Lung (tissue), 17 donors: ENCODE measurements at places on chromosomes 11 and 22.

DNA sequence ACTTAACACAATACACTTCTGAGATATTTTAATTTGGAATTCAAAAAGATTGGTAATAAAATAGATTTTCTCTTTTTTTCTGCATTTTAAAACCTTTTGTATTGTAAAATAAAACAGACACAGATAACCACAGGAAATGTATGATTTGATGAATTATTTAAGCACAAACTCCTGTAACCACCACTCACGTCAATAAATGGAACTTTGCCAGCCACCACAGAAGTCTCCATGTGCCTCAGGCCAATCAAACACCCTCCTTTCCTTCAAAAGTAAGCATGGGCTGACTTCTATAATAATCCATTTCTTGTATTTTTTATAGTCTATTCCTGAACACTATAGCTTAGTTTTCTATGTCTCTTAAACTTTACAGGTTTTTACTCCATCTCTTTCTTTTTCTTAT is 721.7 kb downstream of the DLG2 start:
- DNase-seq: no peak

DNA sequence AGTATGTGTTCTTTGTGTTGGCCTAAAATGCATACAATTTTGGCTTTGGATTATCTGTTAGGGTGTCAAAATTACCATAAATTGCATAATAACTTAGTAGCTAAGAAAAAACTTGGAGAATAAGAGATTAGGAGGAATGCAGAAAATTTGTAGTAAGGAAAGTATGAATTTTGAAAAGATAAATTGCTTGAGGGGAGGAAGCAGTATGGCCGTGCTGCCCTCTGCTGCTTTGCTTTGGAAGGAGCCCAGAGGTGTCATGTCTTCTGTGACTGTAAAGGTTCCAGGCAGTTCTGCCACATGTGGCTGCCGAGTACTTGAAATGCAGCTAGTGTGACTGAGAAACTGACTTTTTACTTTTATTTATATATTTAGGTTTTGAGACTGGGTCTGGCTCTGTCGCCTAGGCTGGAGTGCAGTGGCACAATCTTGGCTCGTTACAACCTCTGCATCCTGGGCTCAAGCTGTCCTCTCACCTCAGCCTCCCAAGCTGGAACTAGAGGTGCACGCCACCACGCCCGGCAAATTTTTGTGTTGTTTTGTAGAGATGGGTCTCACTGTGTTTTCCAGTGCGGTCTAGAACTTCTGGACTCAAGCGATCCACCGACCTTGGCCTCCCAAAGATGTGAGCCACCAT is 1.8 kb downstream of the ADSL start:
- DNase-seq: peak; percentile 71

DNA sequence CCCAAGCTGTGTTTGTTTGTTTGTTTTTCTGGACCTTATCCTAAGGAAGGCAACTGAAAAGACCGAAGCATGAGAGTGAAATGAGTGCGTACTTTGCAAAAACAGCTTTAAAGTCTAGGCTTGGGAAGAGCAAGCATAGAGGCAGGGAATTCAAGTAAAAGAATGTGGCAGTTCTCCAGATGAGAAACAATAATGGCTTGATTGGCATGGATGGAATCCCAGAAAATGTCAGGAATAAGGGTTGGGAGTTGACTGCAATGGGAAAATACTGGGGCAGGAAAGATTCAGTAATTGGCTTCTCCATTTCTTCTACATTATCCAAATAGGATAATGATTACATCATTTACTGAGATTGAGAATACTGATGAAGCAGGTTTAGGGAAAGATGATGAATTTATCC is 17.5 kb downstream of the SAAL1 start:
- no peak for DNase-seq

DNA sequence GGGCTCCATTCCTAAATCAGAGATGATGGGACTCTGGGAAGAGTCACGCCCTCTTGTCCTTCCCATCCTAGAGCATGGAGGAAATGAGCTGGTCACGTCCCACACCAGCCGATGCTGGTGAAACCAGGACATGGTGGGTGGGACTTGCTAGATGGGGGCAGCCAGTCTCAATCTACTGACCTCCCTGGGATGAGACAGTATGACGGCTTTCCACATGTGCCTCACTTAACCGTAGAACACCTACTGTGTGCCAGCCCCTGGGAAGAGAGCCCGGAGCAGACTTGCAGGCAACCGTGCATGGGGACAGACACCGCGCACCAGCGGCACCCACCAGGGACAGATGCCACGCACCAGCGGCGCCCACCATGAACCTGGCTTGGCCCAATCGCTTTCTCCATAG is 3.8 kb downstream of the OSBPL5 start:
- no peak for DNase-seq

DNA sequence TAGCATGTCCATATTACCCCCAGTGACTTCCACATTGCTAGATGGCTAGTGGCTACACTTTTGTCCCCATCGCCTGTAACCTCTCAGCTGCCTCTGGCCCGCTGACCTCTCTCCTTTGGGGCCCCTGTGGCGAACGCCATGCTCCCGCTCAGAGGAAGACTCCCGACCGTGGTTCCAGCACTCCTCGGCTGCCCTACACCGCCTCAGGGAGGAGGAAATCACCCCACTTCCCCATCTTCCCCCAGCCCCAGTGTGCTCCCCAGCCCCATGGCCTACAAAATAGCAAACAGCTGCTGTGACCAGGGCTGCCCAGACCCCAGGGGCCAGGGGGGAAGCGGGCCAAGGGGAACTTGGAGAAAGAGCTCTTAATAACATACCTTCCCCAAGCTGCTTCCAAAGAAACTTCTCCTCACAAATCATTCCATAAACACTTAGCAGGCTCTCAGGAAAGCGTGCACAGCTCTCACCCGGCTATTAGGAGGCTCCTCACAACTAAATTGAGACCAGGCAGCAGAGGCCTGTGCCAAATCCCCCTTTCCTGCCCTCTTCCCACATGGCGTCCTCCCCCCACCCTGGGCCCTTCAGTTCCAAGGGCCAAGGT is 63.5 kb upstream of the WNT11 start:
- DNase-seq: peak; percentile 89

DNA sequence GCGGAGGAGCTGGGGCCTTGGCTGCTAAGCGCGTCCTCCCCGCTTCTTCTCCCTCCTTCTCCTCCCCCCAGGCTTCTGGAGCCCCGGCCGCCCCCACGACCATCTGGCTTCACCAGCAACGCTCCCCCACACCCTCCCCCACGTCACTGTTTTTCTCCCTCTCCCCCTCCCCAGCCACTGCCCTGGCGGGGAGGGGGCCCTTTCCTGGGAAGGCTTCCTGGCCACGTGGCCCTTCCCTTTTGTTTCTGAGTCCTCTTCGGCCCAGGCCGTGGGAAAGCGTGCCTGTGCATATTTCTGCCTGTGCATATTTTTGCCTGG is 27.7 kb downstream of the RTN4R start:
- peak; percentile 91 for DNase-seq

GRCh38 chr11:23288003-23288783 is 427.9 kb upstream of the CCDC179 start:
- no peak for DNase-seq

GRCh38 chr11:1879941-1880720 is 11.6 kb downstream of the PRR33 start:
- no peak for DNase-seq

DNA sequence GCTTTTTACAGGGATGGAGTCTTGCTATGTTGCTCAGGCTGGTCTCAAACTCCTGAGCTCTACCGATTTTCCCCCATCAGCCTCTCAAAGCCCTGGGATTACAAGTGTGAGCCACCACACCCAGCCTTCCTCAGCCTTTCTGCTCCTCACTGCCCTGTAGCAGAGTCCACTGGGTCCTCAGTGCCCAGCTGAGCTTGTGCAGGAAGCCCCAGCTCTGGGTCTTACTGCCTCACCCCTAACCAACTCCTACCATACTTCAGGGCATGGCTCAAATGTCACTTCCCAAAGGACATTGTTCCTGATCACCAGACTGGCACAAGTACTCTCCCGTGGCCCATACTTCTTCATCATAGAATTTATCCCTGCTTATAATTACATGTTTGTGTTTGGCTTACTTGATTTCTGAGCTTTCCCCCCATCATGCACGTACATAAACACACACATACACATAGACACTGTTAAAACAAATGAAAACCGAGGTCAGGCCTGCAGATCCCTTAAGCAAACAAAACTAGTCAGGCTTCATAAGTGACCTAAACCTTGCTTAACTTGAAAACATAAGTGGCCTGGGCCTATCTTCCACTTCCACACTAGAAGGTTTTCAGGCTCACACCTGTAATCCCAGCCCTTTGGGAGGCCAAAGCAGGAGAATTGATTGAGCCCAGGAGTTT is 14.0 kb upstream of the SLC43A3 start:
- no peak for DNase-seq

GRCh38 chr11:83115551-83115950 is 41.4 kb upstream of the PCF11 start:
- peak; percentile 41 for DNase-seq

DNA sequence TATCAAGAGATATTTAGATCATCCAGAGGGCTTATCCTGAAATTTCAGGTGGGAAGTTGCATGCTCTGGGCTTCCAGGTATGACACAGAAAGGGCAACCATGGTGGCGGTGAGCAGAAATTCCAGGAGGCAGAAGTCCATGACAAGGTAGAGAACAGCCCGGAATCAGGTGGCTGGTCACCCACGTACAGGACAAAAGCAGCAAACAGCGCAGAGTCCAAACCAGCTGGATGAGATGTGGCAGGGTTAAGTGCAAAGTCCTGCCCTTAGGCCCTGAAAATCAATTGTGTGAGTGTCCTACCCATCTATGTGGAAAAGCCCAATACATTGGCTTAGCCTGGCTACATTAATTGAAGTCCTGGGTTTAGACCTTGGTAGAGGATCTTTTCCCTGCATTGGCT is 11.6 kb downstream of the PPFIBP2 start:
- DNase-seq: no peak

GRCh38 chr11:5625281-5625680 is 480 bp downstream of the TRIM34 start:
- DNase-seq: no peak

DNA sequence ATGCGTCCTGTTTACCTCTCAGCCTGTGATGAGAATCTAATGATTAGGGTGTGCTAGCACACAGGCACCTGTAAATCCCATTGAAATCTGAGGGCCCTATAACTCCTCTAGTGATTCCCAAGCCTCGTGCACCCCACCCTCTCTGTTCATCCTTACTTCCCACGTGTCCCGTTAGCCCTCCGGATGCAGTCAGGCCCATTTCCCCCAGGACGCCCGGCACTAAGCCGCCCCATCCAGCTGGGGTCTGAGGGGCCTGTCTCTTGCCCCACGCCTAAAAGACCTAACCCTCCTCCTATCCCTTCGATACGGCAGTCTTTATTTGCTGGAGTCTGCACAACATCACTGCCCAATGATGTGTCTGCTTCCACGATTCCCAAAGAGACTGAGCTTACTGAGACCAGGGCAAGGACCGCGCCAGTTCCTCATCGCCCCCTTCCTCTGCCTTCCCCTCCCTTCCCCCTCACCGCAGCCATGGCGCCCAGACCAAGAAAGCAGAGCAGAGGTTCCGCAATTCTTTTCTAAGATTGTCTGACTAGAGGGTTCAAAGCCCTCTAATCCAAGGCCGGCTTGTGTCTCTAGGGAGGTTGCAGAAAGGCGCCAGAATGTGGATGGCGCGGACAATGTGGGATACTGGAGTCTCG is 1.1 kb upstream of the FADS2 start:
- DNase-seq: no peak

GRCh38 chr11:102064316-102064715 is 17.1 kb downstream of the CFAP300 start:
- no peak for DNase-seq

- no peak for DNase-seq
Measured at GRCh38 chr22:38834215-38834953, 9.4 kb downstream of the NPTXR start.

- DNase-seq: no peak
Measured at GRCh38 chr22:24578355-24579257, 14.3 kb downstream of the LRRC75B start.

DNA sequence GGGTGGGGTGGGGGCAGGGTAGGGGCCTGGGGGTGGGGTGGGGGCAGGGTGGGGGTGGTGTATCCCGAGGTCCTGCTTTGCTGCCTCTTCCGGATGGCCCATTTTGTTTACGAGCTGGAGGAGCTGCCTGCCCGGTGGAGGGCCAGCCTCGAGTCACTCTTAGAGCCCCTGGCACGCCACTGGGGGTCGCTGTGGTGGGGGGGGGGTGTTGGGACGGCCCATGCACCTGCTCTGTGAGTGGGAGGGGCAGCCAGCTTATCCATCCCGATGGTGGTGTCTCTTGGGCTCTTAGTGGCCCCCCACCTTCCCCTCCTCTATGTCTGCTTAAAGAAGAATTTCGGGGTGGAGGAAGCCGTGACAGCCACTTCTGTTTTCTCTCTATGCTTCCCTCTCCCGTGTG is 24.6 kb downstream of the MRGPRD start:
- DNase-seq: no peak

GRCh38 chr11:8811571-8811970 is 99.4 kb upstream of the AKIP1 start:
- DNase-seq: no peak

GRCh38 chr11:76115555-76115954 is 90.7 kb downstream of the WNT11 start:
- no peak for DNase-seq

DNA sequence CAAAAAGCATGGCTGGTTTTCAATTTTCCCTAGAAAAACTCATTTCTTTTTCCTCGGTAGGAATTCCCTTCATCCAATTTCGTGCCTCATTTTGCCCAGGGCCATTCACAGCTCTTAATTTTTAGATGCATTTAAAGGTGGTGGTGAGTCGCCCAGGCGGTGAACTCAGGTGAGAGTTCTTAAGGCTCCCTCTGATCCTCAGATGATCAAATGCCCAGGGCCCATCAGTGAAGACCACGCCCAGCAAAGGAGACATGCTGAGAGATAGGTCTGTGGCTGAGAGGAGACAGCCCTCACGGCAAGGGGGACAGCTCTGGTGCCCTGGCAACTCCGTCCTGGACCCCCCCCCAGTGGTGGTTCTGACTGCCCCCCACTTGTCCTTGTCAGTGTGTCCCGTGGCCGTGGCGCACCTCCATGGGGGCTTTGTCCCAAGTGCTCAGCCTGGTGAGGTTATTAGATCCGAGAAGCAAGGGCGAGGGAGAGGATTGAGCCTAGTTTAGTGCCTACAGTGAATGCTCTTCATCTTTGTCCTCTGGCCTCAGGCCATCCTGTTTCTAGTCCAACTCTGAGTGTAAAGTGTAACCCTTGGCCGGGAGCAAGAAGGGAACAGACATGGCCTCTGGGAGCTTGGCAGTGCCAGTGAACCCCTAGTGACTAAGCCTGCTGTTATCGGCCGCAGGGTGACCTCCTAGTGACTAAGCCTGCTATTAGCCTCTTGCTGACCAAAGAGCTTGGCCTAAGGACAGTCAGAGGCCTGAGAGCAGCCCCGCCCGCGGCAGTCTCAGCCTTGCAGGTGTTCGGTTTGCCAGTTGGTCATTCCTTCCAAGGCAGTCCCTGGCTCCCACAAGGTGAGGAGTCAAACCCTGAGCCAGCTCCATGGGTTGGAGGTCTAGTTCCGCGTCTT is 83.5 kb downstream of the CTTN start:
- DNase-seq: no peak
